ACHN (cell line): ENCODE measurements at places on chromosomes 2 and 18.
A peak's percentile ranks its signal among the peaks of the same experiment; 100 is the strongest.

GRCh38 chr2:3460831-3461800 lies 58.2 kb downstream of the ADI1 start:
- DNase-seq = no peak

DNA sequence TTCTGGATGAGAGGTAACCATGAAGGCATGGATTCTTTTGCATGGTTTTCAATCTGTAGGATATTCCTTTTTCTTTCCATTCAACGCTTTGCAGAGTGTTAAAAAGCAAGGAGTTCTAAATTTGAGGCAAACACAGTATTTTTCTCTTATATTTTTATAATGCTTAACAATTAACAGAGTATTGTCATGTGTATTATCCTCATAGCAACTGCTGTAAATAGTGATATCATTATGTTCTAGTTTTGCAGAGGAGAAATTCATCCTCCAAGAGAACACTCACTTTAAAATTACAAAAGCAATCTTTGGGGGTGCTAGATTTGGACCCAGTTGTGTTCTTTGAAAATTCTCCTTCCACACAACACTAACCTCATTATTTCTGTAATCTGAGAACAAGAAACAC lies 58.7 kb downstream of the RDH14 start:
- DNase-seq = no peak

DNA sequence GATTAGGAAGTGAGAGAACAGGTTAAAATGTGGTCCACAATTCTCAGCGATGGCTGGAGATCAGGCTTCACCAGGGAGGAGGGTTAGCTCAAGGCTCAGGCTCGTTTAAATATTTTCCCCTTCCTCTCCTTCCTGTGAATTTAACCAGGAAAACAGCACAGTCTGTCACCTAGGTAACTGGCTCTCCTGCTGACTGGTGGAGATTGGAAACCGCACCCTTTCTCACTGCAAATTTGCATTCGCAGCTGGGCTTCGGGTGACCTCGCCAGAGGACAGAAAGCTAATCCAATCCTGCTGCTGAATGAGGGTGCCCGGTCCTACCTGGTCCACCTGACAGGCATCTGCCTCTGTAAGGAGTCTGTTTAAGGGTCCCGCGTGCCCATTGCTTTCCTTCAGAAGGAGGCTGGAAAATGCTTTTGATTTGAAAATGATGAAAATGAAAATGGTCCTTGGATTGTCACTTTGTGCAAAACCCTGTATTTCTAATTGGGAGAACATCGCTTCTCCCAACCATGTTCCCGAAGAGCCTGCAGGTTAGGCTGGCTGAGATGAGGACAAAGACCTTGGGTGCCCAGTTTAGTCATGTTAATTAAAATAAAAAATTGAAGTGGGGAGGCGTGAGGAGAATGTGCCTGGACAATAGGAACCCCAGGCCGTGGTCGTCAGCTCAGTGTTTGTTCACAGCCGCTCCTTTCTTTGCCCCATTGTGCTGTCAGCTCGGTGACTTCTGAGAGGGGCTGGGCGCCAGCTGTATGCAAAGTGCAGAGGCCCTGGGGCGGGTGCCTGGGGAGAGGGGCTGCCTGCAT lies 43.4 kb upstream of the MTCL1 start:
- no peak for DNase-seq

DNA sequence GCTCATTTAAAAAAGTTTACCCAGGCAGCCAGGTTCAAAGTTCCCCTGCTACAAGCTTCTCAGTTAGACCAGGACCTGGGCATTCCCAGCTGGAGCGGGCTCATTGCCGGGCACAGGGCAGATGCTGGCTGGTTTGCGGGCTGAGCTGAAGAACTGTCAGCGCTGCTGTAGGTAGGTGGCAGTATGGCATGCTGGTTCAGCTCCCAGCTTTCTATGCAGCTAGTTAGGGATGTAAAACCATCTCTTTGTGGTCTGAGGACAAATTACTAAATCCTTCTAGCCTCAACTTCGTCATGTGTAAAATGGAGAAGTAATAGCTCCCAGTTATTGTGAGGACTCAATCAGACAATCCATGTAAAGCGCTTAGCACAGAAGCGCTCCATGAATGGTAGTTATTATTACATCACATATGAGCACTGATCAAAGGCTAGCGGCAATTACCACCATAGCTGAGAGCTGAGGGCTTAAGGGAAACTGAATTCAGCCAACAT lies 2.4 kb upstream of the LDLRAD4 start:
- DNase-seq = peak; percentile 50

DNA sequence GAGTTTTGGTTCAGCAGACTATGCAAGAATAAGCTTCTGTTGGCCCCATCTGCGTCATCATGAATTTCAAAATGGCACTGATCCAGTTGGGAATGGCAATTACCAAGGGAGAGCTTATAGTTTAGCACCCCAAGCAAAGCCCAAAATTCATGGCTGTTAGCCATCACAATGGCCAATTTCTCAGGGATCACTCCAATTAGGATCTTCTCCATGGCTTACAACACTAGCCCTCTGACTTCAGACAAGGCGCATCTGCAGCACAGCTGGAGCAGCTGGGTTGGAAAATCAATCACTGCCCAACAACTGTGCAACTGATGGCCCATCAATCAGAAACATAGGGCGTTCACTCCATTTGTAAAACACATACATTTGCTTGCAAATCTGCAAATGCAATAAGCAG lies 273.6 kb downstream of the SRBD1 start:
- DNase-seq = no peak

GRCh38 chr2:228793116-228793515 lies 478.0 kb downstream of the PID1 start:
- no peak for DNase-seq

DNA sequence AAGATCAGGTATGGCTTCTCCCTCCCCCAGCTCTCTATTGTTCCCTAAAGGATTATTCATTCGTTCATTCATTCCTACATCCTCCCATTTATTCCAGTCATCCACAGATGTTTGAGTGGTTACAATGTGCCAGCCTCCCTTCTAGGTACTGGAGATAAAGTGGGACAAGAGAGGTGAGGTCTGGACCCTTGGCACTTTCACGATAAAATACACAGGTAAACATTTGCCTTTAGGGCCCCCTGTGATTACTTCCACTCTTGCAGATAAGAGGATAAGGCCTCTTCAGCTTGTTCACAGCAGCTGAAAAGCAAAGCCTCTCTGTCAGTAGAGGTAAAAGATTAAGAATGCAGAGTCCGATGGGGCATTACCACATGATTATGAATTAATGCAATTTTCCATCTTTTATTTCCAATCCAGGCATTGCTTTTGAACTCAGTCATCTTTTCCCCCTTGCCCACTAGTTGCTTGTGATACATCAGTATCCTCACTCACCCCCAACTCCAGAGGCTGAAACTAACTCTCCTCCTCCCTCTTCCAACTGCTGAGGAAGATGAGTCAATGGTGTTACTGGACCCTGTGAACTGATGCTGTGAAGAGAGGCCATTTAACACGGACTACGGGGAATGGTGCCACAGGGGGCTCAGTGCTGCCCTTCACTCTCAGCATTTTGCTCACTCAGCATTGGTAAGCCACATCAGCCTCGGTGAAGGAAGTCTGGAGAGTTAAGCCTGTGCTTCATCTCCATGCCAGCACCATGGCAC lies 1.1 kb upstream of the DPP4 start:
- peak; percentile 9 for DNase-seq

DNA sequence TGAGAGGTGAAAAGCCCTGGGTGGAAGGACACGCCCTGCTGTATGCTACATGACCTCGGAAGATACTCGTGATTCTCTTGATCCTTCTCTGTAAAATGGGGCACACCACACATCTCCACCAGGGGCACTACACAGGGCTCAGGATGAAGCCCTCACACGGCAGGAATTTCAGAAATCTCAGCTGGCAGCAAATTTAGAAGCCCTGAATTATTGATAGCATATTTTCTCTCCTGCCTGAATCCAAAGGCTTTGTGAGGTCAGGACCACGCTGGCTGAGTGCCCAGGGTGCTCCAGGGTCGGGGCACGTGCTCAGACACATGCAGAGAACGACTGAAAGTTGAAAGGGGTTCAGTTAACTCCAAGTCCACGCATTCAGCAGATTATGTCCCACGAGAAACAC lies 42.1 kb upstream of the GALR1 start:
- peak; percentile 69 for DNase-seq

DNA sequence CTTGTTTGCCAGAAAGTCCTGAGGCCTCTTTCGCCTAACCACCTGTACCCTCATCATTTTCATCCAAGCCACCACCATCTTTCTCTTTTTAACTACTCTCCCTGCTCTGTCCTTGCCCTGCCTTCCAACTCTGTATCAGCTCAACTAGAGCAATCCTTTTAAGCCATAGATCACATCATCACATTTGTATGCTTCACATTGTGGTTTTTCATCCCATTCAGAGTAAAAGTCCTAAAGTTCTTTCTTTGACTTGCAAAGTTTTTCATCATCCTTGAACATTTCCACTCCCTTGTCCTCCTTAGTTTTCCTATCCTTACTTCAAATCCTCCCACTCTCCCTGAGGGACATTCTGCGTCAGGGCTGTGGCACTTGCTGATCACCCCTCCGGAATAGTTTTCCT lies 73.9 kb downstream of the SLC39A10 start:
- DNase-seq = no peak

DNA sequence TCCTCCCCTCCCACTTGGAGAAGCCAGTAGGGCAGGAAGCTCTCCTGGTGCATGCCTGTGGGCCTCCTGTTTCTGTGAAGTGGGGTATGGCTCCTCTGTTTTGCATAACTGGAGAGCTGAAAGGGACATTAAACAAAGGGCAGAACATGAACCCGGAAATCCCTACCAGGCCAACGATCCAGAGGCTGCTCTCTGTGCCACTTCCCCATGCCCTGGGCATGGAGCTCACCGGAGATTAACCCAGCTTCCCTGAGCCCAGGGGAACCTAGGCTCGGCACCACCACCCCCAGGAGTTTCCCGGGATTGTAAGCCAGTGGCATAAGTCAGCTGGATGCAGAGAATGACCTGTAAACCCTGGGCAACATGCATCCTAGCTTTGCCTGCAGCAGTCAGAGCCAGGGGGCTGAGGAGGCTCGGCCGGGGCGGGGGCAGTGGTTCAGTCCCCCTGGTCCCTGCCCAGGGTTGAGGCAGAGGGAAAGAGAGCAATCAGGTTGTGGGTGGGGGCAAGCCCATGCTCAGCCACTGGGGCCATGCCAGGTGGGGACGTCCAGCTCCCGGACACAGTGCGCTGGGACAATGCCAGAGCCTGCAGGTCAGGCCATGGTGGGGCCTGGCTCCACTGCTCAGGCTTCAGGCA lies 49.5 kb downstream of the TIMM21 start:
- DNase-seq = no peak

DNA sequence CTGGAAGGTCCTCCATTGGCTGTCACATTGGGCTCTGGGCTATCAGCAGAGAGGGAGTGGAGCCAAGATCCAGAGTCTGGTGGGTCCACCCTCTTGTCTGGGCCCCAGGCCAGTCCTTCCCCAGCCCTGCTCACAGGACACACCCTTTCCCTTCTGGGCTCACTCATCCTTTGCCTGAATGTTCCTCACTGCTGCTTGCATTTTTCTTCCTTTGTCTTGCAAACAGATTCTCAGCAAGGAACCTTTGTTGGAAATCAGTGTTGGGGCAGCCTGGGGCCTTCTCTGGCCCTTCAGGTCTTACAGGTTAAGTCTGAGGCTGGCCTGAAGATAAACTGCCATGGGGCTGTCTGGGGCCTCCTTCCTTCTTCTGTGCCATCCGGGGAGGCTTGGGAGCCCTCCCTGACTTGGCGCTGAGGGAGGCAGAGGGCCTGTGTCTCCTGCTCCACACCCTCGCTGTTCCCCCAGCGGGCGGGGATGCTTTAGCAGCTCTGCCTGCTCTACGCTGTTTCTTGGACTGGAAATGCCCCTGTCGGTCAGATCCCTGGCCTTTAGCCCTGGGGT lies 11.5 kb upstream of the CELF4 start:
- DNase-seq = no peak

DNA sequence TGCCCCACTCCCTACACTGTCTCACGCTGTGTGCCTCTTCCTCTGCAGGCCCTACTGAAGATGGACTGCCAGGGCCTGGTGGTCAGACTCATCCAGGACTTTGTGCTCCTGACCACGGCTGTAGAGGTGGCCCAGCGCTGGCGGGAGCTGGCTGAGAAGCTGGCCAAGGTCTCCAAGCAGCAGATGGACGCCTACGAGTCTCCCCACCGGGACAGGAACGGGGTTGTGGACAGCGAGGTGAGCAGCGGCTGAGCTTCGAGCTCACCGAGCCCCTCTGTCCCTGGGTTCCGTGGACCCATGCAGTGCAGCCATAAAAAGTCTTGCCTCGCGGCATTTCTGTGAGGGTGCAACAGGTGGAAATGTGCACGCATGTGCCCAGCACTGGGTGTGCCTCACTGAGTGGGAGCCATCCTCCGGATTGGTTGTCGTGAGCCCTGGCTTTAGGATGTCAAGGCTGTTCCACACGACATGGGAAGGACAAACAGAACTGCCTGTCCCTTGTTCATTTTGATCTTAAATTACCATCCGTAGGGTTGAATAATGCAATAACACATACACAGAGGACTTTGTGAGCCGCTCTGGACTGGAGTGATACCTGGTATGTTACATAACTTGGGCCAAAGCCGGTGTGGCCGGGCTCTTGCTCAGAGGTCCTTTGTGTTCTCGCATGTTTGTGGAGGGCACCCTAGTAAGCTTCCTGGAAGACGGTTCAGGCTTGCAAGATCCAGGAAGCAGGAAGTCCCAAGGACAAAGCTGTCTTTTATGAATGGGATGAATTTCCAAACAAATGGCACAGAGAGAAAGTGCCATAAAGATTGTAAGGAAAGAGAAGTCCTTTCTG lies 100.9 kb downstream of the SH3BP4 start:
- DNase-seq = no peak

GRCh38 chr2:54471221-54471711 lies 15.1 kb downstream of the SPTBN1 start:
- DNase-seq = peak; percentile 76

GRCh38 chr2:150981826-150982225 lies 279.8 kb downstream of the RBM43 start:
- no peak for DNase-seq

DNA sequence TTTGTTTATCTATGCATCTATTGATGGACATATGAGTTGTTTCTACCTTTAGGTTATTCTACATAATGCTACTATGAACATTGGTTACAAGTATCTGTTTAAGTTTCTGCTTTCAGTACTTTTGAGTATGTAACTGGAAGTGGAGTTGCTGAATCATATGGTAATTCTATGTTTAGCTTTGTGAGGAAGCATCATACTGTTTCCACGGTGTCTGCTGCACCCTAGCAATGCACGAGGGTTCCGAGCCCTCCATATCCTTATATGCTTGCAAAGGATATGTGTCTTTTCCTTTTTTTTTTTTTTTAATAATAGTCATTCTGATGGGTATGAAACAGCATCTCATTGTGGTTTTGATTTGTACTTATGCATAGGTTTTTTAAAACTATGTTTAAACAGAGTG lies 83.7 kb downstream of the FMNL2 start:
- DNase-seq = no peak

- DNase-seq = peak; percentile 11
Measured at GRCh38 chr18:74731097-74731496, 133.4 kb downstream of the ZNF407 start.

DNA sequence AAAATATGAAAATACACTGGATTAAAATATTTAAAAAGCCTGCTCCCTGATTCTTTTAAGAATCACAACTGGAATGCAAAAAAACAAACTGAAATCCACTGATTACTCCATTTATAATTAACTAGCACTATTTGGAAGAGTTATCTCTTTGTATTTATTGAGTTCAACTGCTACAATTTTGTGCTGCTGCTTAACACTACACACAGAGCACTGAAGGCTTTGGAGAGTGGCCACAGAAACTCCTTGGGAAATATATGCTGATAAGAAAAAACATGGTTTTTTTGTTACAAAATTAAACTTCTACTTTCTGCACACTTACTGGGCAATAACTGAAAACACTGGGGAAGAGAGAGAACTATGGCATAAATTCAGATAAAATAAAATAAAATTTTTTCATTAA lies 19.8 kb upstream of the BZW1 start:
- no peak for DNase-seq

- no peak for DNase-seq
Measured at GRCh38 chr2:201403880-201404279, 46.7 kb upstream of the FLACC1 start.
